Right lobe of liver (tissue), 6 donors: ENCODE measurements at places on chromosomes 6 and 20.

- no peak overlapping the region for H3K4me3 ChIP-seq
- H3K36me3 ChIP-seq, result no peaks in the 10 kb centered on the region
- H3K27ac ChIP-seq, result no peak overlapping the region
- H3K27me3 ChIP-seq, result no peaks in the 10 kb centered on the region
Observed at GRCh38 chr20:52779125-52779524, 193.0 kb upstream of the TSHZ2 start.

DNA sequence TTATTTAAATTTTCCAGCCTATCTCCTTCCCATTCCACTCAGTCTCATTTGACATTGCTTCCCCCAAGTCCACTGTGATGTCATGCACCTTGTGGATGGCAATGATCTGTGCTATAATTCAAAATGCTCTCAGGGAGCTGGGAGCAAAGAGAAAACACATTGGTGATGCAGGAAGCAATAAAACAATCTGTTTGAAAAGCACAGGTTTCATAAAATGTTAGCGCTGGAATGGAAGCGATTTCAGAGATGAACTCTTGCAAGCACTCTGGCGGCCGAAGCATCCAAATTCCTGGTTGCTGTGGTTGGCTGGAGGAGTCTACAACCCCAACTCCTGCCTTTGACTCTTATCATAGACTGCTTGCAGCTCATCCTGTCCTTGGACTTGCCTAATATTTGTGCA lies 167.0 kb downstream of the GMPR start:
- H3K36me3 ChIP-seq, result no peaks in the 10 kb centered on the region
- no peaks in the 10 kb centered on the region for H3K27me3 ChIP-seq
- DNase-seq, result no peak
- H3K4me1 ChIP-seq, result no peaks in the 10 kb centered on the region
- H3K4me3 ChIP-seq, result no peak overlapping the region
- H3K27ac ChIP-seq, result no peak overlapping the region

GRCh38 chr6:160791981-160792418 lies 90.0 kb downstream of the PLG start:
- H3K27ac ChIP-seq, result no peak overlapping the region
- no peaks in the 10 kb centered on the region for H3K36me3 ChIP-seq
- no peak for DNase-seq
- no peaks in the 10 kb centered on the region for H3K27me3 ChIP-seq
- H3K4me3 ChIP-seq, result no peak overlapping the region
- no peaks in the 10 kb centered on the region for H3K4me1 ChIP-seq

- DNase-seq, result peak; percentile 29
- H3K36me3 ChIP-seq, result no peaks in the 10 kb centered on the region
- no peaks in the 10 kb centered on the region for H3K4me1 ChIP-seq
- H3K4me3 ChIP-seq, result no peak overlapping the region
- no peak overlapping the region for H3K27ac ChIP-seq
Observed at GRCh38 chr20:63056236-63057170, 49.7 kb upstream of the BHLHE23 start.

- no peak overlapping the region for H3K27ac ChIP-seq
- no peak for DNase-seq
- no peak overlapping the region for H3K4me3 ChIP-seq
- no peaks in the 10 kb centered on the region for H3K27me3 ChIP-seq
- no peaks in the 10 kb centered on the region for H3K36me3 ChIP-seq
Observed at GRCh38 chr6:81144346-81144745, 608.1 kb downstream of the TENT5A start.

GRCh38 chr6:72810571-72811280 lies 188.9 kb downstream of the KCNQ5 start:
- no peaks in the 10 kb centered on the region for H3K36me3 ChIP-seq
- H3K4me3 ChIP-seq, result no peak overlapping the region

DNA sequence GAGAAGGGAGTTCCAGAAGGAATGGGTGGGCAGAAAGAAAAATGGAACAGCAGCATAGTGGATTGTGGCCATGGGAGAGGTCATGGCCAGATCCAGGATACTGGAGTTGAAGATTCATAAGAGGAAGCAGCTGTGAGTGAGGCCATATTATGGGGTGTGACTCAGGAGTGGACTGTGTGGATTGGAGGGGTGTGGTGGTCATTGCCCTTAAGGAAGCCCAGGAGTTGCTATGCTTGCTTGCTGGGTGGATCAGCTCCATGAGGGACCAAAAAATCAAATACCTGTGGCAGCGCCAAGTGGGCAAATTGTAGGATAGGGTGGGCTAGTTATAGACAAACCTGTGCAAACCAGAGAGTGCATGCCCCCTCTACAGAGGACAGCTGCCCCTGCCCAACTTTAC lies 18.3 kb downstream of the LRRC1 start:
- no peaks in the 10 kb centered on the region for H3K36me3 ChIP-seq
- DNase-seq, result no peak
- no peaks in the 10 kb centered on the region for H3K4me1 ChIP-seq
- H3K27ac ChIP-seq, result no peak overlapping the region

DNA sequence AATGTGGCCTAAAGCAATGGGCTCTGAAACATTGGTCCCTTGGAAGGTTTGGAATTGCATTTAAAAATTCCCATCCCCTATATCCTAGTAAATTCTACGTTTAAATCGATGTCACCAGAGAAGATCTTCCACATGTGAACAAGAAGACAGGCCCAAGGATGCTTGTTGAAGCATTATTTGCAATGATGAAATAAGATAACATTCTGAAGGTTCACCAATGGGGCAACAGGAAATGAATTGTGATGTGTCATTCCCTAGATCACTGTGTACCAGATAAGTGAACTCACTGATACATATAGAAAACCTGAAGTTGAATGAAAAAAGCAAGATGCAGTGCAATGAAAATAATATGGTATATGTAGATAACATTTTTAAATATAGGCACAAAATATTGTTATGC lies 464.3 kb upstream of the BTBD3 start:
- no peaks in the 10 kb centered on the region for H3K36me3 ChIP-seq
- no peak for DNase-seq
- H3K27me3 ChIP-seq, result no peaks in the 10 kb centered on the region
- no peak overlapping the region for H3K4me3 ChIP-seq
- no peak overlapping the region for H3K27ac ChIP-seq

GRCh38 chr6:13358511-13358910 lies 30.2 kb upstream of the TBC1D7 start:
- no peaks in the 10 kb centered on the region for H3K4me1 ChIP-seq
- H3K36me3 ChIP-seq, result no peaks in the 10 kb centered on the region
- DNase-seq, result no peak
- no peak overlapping the region for H3K27ac ChIP-seq

DNA sequence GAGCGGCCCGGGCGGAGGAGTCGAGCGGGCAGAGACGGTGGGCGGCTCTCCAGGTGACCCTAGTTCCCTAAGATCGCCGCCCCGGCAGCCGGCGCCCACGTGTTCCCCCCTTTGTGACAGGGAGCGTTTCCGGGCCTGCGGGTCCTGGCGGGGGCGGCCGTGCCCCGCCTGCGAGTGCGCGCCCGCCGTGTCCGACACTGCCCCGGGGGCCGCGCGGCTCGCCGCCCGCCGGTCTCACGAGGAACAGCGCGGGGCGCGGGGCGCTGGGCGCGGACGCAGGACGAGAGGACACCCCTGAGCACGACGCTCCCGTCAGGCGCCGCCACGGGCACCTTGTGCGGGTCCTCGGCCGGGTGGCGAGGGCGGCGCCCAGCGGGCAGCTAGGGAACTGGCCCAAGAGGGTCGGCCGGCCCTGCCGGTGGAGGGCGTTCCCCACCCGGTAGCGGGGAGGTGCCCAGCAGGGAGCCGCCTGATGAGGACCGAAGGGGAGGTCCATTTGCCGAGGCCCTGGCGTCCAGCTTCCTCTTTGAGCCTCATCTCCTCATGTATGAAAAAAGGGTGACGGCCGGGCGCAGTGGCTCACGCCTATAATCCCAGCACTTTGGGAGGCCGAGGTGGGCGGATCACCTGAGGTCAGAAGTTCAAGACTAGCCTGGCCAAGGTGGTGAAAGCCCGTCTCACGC lies at the start of gene VARS1:
Gene VARS1, minus strand, starts transcription at position 137 of the 683 bp plus-strand sequence. CDS start 535 bp downstream, outside the sequence.
- H3K4me1 ChIP-seq, result peaks cover 7% of the 10 kb centered on the region
- H3K27ac ChIP-seq, result peak within 1 kb of the TSS; percentile 94
- peak; percentile 97 for DNase-seq
- no peaks in the 10 kb centered on the region for H3K27me3 ChIP-seq

GRCh38 chr20:58888521-58889333 lies 36.2 kb downstream of the GNAS start:
- H3K4me1 ChIP-seq, result peaks cover 6% of the 10 kb centered on the region
- peak overlapping the region; percentile 54 for H3K4me3 ChIP-seq
- H3K27ac ChIP-seq, result peak overlapping the region; percentile 57
- DNase-seq, result peak; percentile 84
- H3K36me3 ChIP-seq, result no peaks in the 10 kb centered on the region

DNA sequence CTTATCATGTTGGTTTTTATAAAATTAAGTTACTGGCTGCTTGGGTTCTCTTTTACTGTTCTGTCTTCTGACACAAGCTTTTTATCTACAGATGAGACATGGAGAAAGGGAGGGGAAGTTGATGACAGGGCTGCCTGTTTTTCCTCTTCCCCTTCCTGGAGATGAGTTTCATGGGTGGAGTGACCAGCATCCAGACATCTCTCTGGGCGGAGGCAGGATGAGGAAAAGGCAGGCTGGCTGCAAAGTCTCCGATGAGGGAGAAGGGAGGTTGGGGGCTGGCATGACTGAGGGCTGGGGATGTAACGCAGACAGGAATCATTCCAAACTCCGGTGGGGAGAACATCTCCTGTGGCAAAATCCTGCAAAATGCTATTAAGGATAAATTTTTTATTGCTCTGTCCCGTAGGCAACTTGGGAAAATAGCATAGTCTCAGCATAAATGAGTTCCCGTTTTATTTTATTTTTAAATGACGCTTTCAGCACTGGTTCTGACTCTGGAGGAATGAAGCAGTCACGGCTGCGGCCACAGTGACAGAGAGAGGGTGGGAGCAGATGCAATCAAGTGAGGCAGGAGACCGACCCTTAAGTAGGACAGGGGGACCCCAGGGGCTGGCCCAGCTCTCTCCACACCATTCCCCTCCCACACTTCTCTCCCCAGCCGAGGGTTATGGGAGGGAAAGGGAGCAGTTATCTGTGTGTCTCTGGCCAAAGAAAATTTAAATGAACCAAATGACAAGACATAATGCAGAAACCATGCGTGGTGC lies 108.8 kb upstream of the PMEPA1 start:
- no peak for DNase-seq
- H3K27me3 ChIP-seq, result no peaks in the 10 kb centered on the region
- H3K27ac ChIP-seq, result no peak overlapping the region
- no peaks in the 10 kb centered on the region for H3K4me1 ChIP-seq
- no peak overlapping the region for H3K4me3 ChIP-seq
- no peaks in the 10 kb centered on the region for H3K36me3 ChIP-seq

DNA sequence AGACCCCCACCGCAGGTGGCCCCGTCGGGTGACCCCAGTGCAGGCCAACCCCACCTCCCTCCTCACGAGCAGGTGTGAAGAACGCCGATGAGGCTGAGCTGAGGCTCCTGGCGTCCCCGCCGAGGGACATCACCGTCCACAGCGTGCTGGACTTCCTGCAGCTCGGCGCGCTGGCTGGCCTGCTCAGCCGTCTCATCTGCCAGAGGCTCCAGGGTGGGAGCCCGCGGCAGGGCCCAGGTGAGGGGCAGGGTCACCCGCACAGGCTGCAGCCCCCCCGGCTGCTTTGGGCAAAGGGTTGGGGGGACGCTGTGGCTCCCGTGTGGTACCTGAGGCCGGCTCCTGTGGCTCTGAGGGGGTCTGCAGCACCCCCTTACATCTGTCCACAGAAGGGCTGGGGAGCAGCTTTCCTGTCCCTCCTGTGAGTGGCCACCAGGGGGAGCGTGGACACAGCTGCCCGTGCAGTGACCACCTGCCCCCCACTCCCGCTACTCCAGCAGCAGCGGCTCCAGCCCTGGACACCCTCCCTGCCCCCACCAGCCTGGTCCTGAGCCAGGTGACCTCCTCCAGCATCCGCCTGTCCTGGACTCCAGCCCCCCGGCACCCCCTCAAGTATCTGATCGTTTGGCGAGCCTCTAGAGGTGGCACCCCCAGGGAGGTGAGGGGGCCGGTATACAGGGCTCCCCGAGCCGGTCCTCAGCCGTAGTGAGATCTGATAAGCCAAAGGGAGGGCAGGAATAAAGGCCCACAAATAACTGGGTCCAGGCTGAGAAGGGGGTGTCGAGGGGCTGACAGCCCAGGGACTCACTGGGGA lies 16.5 kb downstream of the COL20A1 start:
- no peaks in the 10 kb centered on the region for H3K4me1 ChIP-seq
- no peaks in the 10 kb centered on the region for H3K27me3 ChIP-seq
- H3K36me3 ChIP-seq, result no peaks in the 10 kb centered on the region

DNA sequence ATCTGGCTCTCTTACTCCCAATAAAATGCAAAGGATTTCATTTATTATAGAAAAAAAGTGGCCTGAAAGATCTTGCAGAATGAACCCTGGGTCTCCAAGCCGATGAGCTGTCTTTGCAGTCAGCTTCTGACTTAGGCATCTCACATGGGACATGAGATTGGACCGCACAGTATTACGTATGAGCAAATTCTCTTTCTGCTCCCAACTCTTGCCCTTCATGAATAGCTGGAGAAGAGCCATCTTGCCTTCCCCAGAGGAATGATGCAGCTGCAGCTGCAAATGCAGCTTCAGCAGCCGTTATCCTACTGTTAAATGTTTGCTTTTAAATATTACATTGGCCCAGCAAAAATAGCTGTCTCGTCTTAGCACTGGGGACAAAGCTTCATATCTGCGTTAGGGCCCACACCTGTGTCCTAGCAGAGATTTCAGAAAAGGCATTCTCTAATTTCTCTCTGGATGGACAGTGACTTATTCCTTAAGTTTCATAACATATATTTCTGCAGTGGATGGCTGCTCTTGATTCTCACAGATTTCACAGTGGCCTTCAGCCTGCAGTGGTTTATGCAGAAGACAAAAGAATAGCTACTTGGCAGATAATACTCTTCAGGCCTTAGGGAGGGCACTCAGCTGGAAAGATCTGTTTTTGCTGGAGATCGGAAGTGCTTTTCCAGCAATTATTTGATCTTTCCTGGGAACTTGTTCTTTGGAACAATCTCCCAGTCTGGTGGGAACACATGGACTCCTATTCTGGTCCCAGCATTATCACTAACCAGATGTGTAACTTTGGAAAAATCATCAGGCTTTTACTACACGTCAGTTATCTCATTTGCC lies 129.2 kb downstream of the FYN start:
- H3K4me3 ChIP-seq, result no peak overlapping the region
- no peaks in the 10 kb centered on the region for H3K27me3 ChIP-seq
- no peak for DNase-seq
- H3K4me1 ChIP-seq, result no peaks in the 10 kb centered on the region
- no peaks in the 10 kb centered on the region for H3K36me3 ChIP-seq

DNA sequence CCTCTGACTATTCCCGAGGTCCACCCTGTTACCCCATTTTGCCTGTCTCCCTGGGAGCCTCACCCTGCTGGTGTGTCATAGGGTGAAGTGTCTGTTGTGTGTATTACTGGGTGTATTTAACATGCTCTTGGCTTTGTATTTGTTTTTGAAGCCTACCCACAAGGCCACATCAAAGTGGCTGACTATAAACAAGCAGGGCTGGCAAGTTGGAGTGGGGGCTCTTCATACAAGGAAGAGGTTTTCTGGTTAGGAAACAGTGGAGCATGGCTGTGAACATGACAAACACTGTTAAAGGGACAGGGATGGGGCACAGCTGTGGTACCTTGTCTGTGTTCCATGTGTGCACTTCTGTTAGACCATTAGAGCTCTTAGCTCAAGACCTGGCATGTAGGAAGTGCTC lies 26.3 kb downstream of the HECA start:
- no peak overlapping the region for H3K4me3 ChIP-seq
- no peaks in the 10 kb centered on the region for H3K36me3 ChIP-seq
- H3K4me1 ChIP-seq, result no peaks in the 10 kb centered on the region
- H3K27me3 ChIP-seq, result no peaks in the 10 kb centered on the region
